Mesenteric fat pad (tissue), 1 donor: ENCODE measurements at places on chromosomes 16 and 17. TPM values are rescaled to one million over a fixed set of nuclear protein-coding genes. Genes with fewer than 3 reads are reported as not detected.

DNA sequence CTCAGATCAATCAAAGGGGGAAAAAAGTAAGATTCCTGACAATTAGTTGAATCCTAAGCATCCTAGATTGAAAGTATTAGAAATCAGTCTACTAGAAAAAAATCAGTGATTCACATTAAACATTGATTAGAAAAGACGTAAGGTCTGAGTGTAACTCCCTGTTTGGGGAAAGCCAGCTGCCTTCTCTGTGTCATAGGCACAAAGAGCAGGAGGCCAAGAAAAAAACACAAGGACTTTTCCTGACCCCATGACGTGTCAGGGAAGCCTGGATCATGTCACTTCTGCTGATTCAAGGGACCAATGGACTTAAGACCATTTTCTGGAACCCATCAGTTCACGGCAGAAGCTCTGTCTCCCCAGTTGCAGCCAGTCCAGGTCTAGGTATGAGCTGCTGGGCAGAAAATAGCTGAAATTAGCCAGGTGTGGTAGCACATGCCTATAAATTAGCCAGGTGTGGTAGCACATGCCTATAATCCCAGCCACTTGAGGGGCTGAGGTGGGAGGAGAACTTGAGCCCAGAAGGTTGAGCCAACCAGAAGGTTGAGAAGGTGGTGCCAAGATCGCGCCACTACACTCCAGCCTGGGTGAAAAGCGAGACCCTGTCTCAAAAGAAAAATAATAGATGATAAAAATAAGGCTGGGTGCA lies 35.9 kb downstream of the RANBP10 start:
- DNase-seq = no peak

DNA sequence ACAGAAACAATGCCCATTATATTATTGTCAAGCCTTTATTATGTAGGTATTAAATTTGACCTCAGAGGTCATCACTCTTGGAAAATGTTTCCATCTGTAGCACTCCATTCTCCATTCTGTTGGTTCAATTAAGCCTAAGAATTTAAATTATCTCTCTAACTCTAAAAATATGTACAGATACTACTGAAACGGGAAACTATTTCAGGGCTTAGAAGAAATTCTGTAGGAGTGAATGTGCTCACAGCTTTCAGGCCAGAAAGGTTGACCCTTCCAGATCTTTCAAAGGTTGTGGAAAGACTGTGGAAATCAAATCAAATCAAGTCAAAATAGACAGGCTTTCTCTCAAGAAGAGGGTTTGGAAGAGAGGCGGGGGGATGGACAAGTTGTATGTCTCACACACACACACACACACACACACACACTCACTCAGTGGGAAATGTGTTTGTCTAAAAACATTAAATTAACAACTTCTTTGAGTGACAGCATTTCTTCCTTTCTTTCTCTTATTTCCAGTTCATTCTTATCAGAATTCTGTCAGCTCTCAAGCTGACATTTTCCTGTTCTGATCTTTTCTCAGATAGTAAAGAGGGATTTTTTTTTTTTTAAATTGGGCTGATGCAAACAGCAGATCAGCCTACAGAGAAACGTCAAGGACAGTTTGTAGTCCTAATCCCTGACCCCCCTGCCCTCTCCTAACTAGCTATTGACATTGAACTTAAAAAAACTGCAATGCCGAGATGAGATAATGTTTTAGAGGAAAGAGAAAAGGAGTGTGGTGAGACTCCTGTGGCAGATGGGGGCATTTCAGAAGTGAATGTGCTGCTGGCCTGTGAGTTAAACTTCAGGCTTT lies 139.0 kb upstream of the ZFHX3 start:
- DNase-seq = no peak

- DNase-seq = no peak
Measured at GRCh38 chr17:81027038-81027437, 7.9 kb upstream of the BAIAP2 start.

DNA sequence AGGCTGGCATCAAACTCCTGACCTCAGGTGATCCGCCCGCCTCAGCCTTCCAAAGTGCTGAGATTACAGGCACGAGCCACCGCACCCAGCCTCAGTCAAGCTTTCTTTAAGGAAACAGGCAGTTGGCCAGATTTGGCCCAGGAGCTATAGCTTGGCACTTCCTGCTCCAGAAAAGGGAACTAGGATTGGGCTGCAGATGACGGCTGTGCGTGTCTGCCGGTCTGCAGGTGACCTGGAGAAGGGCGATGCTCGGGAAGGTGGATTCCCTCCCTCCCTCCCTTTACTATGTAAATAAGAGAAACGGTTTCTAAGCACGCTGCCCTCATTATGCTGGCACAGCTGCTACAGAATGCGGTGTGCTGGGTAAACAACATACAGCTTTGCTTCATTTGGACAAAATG lies 215.9 kb downstream of the RPTOR start:
- peak; percentile 80 for DNase-seq

GRCh38 chr16:52705122-52705521 lies 158.2 kb upstream of the TOX3 start:
- no peak for DNase-seq

DNA sequence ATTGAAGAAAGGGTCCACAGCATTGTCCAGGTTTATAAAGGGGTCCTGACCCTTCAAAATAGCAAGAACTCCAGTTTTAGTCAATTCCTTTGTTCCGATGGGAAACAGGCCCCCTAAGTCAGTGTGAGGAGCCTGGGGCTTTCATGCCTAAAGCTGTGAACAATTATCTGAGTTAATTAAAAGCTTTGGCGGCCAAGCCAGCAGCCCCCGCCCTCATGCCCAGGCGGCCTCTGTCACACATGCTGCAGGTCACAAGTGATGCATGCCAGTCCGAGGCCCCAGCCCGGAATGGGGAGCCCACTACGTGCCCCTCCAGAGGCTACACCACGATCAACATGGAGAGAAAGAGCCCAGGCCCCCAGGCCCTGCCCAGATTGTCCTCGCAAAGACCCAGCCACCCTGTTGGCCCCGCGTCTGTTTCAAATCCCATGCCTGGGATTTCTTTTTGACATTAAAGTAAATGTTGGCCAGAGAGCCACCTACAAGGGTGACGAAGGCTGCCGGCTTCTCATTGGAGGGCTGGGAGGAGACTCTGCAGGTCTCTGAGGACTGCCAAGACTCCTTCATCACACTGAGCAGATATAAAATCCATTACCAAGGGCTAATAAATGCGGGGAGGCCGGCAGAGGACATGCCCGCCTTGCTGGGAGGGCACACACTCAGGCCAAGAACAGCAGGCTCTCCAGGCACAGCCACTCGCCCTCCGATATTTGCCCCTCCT lies 14.5 kb upstream of the PITPNM3 start:
- peak; percentile 86 for DNase-seq

DNA sequence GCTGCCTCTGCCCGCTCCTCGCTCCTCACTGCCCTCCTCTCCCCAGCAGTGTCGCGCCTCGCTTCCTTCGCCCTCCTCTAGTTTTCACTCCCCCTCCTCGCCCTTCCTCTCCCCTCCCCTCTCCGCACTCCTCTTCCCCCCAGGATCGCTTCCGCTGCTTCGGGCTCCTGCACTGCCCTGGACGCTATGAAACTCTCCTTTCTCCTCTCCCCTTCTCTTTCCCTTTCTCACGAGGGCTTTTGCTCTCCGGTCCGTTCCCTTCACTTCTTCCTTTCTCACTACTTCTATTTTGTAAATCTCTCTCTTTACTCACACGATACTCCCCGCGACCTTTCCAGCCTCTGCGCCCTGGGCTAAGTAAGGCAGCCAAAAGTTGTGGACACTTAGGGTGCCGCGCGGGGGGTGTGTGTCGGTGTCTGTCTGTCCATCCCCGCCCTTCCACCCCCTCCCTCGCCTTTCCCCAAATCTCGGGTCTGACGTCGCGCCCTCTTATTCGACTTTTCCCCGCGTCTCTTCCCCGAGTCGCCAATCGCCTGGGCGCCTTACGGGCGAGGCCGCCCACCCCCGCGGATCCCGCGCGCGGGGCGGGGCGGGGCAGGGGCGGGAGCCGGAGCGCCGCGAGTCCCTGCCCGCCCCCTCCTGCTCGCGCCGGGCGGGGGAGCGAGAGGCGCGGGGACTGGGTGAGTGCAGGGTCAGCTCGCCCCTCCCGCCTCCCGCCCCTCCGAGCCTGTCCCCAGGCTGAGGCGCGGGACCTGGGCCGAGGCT lies at the start of gene IRX3:
IRX3 (minus strand) TSS at position 422 of the 765 bp plus-strand sequence. CDS start 737 bp downstream, outside the sequence.
- DNase-seq = no peak

- no peak for DNase-seq
Measured at GRCh38 chr16:2500430-2500917, 13.3 kb upstream of the ATP6V0C start.

GRCh38 chr16:87833548-87833947 lies 35.8 kb downstream of the SLC7A5 start:
- no peak for DNase-seq

GRCh38 chr17:32995416-32996045 lies 3.9 kb downstream of the SPACA3 start:
- DNase-seq = no peak

GRCh38 chr17:61284746-61285145 lies 114.9 kb upstream of the TBX2 start:
- DNase-seq = no peak

GRCh38 chr16:69408475-69408874 lies 15.9 kb upstream of the CYB5B start:
- no peak for DNase-seq

DNA sequence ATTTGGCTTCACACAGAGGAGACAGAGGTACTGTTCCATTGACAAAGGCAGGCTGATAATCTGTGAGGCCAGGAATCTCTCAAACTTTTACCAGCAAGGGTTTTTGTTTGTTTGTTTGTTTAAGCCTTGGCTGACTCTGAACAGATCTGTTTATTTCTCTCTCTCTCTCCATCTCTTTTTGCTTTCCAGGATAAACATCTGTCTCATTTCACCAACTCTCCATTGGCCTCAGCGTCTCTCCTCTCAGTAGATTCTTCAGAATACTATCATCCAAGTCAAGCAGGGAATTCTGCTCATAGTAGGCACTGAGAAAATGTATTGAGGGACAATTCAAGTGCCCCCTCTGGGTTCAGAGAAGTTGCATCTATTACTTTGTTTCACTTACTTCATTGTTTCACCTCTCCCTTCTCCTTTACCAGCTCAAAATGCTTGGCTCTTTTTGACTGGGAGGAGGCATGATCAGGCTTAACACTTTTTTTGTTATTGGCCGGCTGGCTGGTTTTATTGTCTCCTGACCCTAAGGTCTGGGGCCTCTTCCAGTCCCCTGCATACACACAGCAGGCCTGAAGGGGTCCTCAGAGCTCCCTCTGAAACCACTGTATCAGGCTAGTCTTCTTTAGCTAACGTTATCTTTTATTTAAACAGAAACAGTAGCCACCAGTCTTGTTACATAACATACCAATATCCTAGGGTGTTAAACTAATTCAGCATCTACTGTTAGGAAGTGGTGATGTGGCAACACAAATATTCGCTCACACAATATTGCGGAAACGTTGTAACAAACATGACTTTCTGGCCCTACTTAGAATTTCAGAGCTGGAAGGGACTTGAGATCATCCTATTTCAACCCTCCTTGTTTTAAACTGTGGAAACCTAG lies 2.0 kb upstream of the YPEL2 start:
- no peak for DNase-seq

GRCh38 chr16:78177987-78178386 lies 78.5 kb downstream of the WWOX start:
- DNase-seq = no peak

DNA sequence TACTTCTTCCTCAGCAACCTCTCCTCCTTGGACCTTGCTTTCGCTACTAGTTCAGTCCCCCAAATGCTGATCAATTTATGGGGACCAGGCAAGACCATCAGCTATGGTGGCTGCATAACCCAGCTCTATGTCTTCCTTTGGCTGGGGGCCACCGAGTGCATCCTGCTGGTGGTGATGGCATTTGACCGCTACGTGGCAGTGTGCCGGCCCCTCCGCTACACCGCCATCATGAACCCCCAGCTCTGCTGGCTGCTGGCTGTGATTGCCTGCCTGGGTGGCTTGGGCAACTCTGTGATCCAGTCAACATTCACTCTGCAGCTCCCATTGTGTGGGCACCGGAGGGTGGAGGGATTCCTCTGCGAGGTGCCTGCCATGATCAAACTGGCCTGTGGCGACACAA lies 429 bp downstream of the OR2C1 start:
- no peak for DNase-seq

GRCh38 chr17:27807567-27808470 lies 7.5 kb upstream of the NOS2 start:
- no peak for DNase-seq

DNA sequence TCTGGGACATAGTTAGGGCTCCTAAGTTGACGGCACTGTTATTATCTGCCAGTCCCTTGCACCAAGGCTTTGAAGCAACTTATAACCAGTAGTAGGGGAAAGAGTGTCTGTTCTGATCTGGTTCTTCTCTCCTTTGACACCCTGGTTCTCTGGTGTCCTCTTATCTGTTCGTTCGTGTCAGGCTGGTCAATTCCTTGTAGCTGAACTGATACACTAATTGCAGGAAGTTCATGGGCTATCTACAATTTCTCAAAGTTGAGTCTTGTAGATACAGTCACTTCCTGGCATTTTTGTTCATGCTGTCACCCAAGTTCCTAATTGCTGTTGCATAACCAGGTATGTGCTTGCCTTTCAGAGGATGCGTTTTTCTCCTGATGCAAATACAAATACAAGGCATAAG lies 17.3 kb upstream of the MYO1D start:
- no peak for DNase-seq

- no peak for DNase-seq
Measured at GRCh38 chr16:68676113-68676860, 31.2 kb downstream of the CDH3 start.

DNA sequence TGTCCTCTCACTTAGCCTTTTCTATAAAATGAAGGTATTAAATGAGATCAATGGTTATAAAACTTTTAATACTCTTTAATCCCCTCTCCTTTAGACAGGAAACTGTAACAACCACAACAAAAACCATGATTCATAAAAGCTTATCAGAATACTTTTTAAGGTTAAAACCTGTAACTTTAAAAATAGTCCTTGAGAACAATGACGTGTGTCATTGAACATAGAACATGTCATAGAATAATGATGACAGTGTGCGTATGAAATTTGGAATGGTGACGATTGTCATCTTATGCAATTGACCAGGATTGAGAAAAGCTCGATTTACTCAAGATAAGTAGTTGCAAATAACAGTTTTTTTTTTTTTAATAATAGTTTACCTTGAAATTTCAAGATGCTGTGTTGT lies 94.1 kb downstream of the PLCG2 start:
- DNase-seq = no peak

- DNase-seq = no peak
Measured at GRCh38 chr17:50721194-50722010, 2.0 kb downstream of the LUC7L3 start.

Gene SLFN14
- not detected for total RNA-seq

Gene ROGDI
- total RNA-seq = 9.0 TPM

Gene PNPO
- total RNA-seq = 28.2 TPM

Gene MT4
- total RNA-seq = not detected

Gene TMEM100
- 36.8 TPM for total RNA-seq

Gene NPIPA8
- 0.93 TPM for total RNA-seq

Gene NTN1
- total RNA-seq = 3.1 TPM

Gene HOXB1
- total RNA-seq = not detected

Gene MMP28
- 51.7 TPM for total RNA-seq
